ENCODE measurements at places on chromosomes 6 and 20.

DNA sequence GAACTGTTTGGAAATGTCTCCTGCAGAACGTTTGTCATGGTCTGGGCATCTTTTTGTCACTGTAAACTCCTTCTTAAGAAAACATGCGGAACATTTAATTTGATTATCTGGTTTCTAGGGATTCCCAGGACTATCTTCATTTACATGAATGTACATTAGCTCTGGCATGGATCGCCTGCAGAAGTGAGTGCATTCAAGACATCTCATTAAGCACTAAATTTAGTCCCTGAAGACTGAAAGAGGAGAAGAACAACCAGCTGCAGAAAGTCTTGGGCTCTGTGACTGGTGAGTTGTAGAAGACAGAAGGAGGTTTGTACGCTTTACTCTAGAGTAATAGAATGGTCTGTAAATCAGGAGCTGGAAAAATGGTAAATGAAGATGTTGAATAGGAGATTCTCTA lies 540.7 kb downstream of the BCKDHB start:
- H3K4me3 ChIP-seq: no peak overlapping the region
- no peak for DNase-seq
- H3K27ac ChIP-seq: no peak overlapping the region

DNA sequence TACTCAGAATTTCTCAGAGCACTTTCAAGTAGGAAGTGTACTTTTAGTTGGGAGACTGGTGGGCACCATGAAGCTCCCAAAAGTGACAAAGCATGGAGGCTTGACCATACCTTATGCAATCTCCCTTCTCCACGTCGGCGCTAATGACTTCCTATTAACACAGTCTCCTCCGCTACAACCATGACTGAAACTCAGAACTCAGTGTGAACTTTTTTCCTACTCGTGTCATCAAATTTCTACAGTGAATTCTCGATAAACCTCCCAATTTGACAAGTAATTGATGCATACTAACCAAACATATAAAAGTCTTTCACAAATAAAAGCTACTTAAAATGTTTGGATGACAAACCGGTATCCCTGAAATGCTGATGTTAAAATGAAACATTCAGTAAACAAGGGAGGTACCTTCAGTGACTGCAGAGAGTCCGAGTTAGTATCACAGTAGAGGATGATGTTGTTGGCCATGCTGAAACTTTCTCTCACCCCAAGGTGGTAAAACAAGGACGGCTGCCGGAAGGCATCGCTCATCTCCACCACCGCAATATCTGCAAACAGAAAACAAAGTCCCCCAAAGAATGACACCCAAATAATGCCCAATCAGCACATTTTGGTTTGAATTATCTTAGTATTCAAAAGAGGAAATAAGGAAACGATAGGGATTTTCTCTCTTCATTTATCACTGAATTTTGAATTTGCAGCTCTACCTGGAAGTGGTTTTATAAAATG lies 72.1 kb downstream of the MAP3K5 start:
- no peak for DNase-seq
- H3K36me3 ChIP-seq: no peaks in the 10 kb centered on the region
- H3K4me3 ChIP-seq: no peak overlapping the region
- no peak overlapping the region for H3K27ac ChIP-seq
- H3K4me1 ChIP-seq: no peaks in the 10 kb centered on the region
- no peaks in the 10 kb centered on the region for H3K27me3 ChIP-seq

DNA sequence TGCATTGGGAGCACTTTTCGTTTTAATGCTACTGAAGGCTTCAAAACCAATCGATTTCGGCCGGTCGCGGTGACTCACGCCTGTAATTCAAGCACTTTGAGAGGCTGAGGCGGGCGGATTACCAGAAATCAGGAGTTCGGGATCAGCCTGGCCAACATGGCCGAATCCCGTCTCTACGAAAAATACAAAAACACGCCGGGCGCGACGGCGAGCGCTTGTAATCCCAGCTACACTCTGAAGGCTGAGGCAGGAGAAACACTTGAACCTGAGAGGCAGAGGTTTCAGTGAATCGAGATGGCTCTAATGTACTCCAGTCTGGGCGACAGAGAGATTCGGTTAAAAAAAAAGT lies 58.4 kb downstream of the TRIM38 start:
- H3K4me3 ChIP-seq: peak overlapping the region; percentile 50
- peak overlapping the region; percentile 98 for H3K27ac ChIP-seq
- no peaks in the 10 kb centered on the region for H3K27me3 ChIP-seq
- no peaks in the 10 kb centered on the region for H3K36me3 ChIP-seq
- H3K4me1 ChIP-seq: peaks cover 9% of the 10 kb centered on the region
- peak; percentile 72 for DNase-seq

GRCh38 chr20:53570446-53571276 lies 23.0 kb downstream of the ZNF217 start:
- peak; percentile 68 for DNase-seq
- H3K27ac ChIP-seq: peak overlapping the region; percentile 72
- H3K36me3 ChIP-seq: peaks cover 74% of the 10 kb centered on the region

- no peaks in the 10 kb centered on the region for H3K27me3 ChIP-seq
- no peaks in the 10 kb centered on the region for H3K4me1 ChIP-seq
- no peak overlapping the region for H3K4me3 ChIP-seq
Observed at GRCh38 chr6:133964052-133964451, 11.0 kb downstream of the TBPL1 start.

GRCh38 chr6:10414756-10415616 lies at the start of gene TFAP2A:
Gene TFAP2A (minus strand): TSS chr6:10415074. CDS start chr6:10414991, 83 bp downstream.
- DNase-seq: peak; percentile 42
- peaks cover 5% of the 10 kb centered on the region for H3K4me1 ChIP-seq

- H3K4me1 ChIP-seq: no peaks in the 10 kb centered on the region
- H3K27me3 ChIP-seq: no peaks in the 10 kb centered on the region
- no peaks in the 10 kb centered on the region for H3K36me3 ChIP-seq
- H3K4me3 ChIP-seq: no peak overlapping the region
- no peak for DNase-seq
Observed at GRCh38 chr20:58271606-58272351, 37.7 kb upstream of the RAB22A start.

- no peaks in the 10 kb centered on the region for H3K36me3 ChIP-seq
- H3K4me1 ChIP-seq: no peaks in the 10 kb centered on the region
- no peak overlapping the region for H3K4me3 ChIP-seq
- no peaks in the 10 kb centered on the region for H3K27me3 ChIP-seq
Observed at GRCh38 chr20:42484335-42484734, 705.4 kb downstream of the PTPRT start.

DNA sequence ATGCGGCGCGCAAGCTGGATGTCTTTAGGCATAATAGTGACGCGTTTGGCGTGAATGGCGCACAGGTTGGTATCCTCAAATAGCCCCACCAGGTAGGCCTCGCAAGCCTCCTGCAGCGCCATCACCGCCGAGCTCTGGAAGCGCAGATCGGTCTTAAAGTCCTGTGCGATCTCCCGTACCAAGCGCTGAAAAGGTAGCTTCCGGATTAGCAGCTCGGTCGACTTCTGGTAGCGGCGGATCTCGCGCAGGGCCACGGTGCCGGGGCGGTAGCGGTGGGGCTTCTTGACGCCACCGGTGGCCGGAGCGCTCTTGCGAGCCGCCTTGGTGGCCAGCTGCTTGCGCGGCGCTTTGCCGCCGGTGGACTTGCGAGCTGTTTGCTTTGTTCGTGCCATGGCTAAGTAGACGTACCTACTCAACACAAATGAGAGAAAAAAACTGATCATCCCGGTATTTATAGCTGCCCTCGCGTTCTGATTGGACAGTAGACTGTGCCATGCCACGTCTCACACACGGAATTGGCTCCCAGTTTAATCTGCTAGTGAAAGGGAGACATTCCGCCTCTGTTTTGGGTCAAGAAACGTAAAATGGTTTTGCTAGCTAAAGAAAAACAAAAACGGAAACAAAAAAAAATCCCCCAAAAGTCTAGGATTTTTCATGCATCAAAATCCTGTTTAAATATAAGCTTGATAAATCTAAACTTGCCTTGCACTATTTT lies 40.1 kb downstream of the OR2B2 start:
- peak; percentile 98 for DNase-seq
- no peaks in the 10 kb centered on the region for H3K36me3 ChIP-seq
- peak overlapping the region; percentile 80 for H3K27ac ChIP-seq

DNA sequence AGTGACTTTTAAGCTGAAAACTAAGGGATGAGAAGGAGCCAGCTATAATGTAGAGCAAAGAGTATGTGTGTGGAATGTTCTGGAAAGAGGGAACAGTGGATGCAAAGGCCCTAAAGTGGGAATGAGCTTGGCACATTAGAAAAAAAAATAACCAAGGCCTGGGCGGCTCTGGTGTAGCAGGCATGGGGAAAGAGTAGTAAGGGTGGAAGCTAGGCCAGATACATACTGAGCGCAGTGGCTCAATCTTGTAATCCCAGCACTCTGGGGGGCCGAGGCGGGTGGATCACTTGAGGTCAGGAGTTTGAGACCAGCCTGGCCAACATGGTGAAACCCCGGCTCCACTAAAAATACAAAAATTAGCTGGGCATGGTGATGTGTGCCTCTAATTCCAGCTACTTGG lies 8.4 kb downstream of the GGT7 start:
- no peak overlapping the region for H3K4me3 ChIP-seq
- H3K27me3 ChIP-seq: no peaks in the 10 kb centered on the region
- no peaks in the 10 kb centered on the region for H3K4me1 ChIP-seq
- DNase-seq: no peak
- no peak overlapping the region for H3K27ac ChIP-seq
- H3K36me3 ChIP-seq: peaks cover 2% of the 10 kb centered on the region

- peaks cover 10% of the 10 kb centered on the region for H3K4me1 ChIP-seq
- peak; percentile 83 for DNase-seq
- H3K27ac ChIP-seq: peak overlapping the region; percentile 97
- peak overlapping the region; percentile 66 for H3K4me3 ChIP-seq
- no peaks in the 10 kb centered on the region for H3K27me3 ChIP-seq
- no peaks in the 10 kb centered on the region for H3K36me3 ChIP-seq
Observed at GRCh38 chr6:125957845-125958244, 1.3 kb downstream of the HINT3 start.

DNA sequence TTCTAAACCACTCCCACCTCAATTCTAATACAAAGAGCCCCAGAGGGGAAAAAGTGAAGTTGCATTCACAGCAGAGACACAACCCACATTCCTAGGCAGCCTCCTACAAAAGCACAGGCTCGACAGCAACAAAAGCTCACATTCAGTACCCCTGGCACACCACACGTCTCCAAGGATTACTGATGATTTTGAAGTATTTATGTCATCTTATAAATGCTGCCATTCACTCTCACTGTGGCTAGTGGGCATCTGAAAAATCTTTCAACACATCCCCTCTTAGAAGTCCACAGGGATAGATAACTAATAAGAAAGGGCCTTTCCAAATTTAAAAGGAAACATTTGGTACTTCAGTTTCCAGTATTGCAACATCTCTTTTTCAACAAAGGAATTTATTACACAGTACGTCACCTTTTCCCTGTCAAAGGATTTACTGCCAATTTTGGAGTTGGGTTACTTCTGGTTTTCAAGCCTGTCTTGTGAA lies 146.7 kb downstream of the TASP1 start:
- H3K4me3 ChIP-seq: no peak overlapping the region
- H3K27ac ChIP-seq: no peak overlapping the region
- no peaks in the 10 kb centered on the region for H3K36me3 ChIP-seq
- peak; percentile 91 for DNase-seq

GRCh38 chr6:132763269-132763668 lies 5.6 kb upstream of the VNN2 start:
- H3K27me3 ChIP-seq: no peaks in the 10 kb centered on the region
- H3K4me3 ChIP-seq: no peak overlapping the region
- H3K27ac ChIP-seq: no peak overlapping the region
- DNase-seq: no peak
- no peaks in the 10 kb centered on the region for H3K4me1 ChIP-seq

- no peak for DNase-seq
- no peak overlapping the region for H3K4me3 ChIP-seq
- peaks cover 9% of the 10 kb centered on the region for H3K4me1 ChIP-seq
- no peaks in the 10 kb centered on the region for H3K27me3 ChIP-seq
- no peaks in the 10 kb centered on the region for H3K36me3 ChIP-seq
Observed at GRCh38 chr6:56669041-56669440, 26.4 kb upstream of the DST start.

- no peak overlapping the region for H3K27ac ChIP-seq
- H3K4me3 ChIP-seq: no peak overlapping the region
- no peaks in the 10 kb centered on the region for H3K27me3 ChIP-seq
- H3K36me3 ChIP-seq: peaks cover 6% of the 10 kb centered on the region
- DNase-seq: no peak
- no peaks in the 10 kb centered on the region for H3K4me1 ChIP-seq
Observed at GRCh38 chr6:98927534-98927933, 20.2 kb downstream of the FBXL4 start.

- no peak overlapping the region for H3K27ac ChIP-seq
- H3K27me3 ChIP-seq: no peaks in the 10 kb centered on the region
- no peak overlapping the region for H3K4me3 ChIP-seq
- H3K36me3 ChIP-seq: no peaks in the 10 kb centered on the region
- H3K4me1 ChIP-seq: peaks cover 7% of the 10 kb centered on the region
- peak; percentile 78 for DNase-seq
Observed at GRCh38 chr6:5471044-5471443, 209.7 kb downstream of the FARS2 start.

DNA sequence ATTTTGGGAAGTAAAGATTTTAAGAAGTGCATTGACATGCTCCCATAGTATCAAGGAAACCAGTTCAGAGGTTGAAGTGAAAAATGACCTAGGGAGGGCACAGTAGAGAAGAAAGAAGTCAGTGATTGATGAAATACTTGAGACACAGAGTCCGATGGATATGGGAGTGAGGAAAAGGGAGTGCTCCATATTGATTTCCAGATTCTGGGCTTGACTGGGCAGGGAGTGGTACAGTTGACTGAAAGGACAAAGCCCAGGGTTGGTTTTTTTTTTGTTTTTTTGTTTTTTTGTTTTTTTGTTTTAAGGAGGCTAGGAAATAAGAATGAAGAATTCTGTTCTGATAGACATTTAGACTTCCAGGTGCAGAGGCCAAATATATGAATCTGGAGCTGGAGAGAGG lies 86.7 kb upstream of the RIN2 start:
- H3K36me3 ChIP-seq: no peaks in the 10 kb centered on the region
- no peak overlapping the region for H3K27ac ChIP-seq
- H3K4me3 ChIP-seq: no peak overlapping the region
- no peaks in the 10 kb centered on the region for H3K27me3 ChIP-seq
- H3K4me1 ChIP-seq: no peaks in the 10 kb centered on the region

- H3K36me3 ChIP-seq: no peaks in the 10 kb centered on the region
- H3K27me3 ChIP-seq: peaks cover 4% of the 10 kb centered on the region
- DNase-seq: no peak
- no peak overlapping the region for H3K27ac ChIP-seq
- H3K4me3 ChIP-seq: no peak overlapping the region
Observed at GRCh38 chr20:21219686-21220085, 83.4 kb upstream of the XRN2 start.
